Breast epithelium (tissue), 4 donors: ENCODE measurements at places on chromosomes 6 and 20. TPM values are rescaled to one million over a fixed set of nuclear protein-coding genes. Genes with fewer than 3 reads are reported as not detected.

The BCAS1 gene
- not detected for total RNA-seq

The DSE gene
- 133 TPM for total RNA-seq

The DEFB132 gene
- 0.33 TPM for total RNA-seq

DNA sequence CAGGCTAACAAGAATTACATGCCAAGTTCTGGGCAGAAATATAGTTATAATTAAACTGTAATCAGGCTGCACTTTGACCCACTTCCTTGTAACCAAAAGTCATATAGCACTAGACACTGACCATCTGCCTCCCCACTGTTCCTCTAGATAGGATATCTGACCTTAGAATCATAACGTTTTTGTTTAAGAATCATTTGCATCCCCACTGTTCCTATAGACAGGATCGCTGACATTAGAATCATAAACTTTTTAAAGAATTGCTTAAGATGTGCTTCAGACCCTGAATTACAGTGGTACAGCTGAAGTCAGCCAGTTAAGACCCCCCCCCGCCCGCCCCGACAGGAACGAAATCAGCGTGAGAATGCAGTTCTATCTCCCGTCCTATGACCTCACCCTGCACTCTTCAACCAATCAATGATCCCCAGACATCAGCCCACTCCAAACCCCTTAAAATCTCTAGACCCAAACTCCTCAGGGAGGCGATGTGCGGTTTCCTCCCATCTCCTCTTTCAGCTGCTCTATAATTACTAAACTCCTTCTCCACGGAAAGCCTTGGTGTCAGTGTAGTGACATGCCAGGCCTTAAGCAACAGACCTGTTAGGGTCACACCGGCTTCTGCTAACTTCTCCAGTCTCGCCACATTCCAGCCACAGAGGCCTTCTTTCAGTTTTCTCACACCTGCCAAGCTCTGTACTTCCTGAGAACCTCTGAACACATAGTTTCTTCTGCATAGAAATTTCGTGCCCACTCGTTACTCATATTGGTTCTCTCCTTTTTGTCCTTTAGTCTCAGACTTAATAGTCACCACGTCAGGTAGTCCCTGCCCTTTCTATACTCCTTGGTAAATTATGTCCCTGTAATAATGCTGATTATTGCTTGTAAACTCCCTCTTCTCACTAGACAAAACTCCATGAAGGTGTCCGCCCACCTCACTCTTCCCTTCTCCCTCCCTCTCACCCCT, 93.5 kb downstream of the DTNBP1 start:
- no peak for DNase-seq

DNA sequence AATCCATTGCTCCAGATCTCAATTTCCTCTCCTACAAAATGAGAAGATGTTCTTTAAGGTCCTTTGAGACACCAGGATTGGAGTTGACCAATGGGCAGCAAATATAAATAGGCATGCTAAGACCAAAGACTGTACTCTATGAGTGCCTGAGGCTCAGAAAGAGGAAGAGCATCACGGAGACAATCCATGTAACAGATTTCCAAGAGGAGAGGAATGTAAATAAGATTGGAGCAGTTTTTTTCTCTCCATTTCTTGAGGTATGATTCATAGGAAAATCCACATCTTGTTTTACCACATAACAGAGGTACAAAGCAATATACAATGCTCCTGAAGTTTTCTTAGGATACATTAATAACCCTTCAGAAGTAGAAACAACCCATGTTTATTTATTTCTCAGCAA, 109.8 kb downstream of the UBE3D start:
- DNase-seq, result no peak

GRCh38 chr6:6556738-6557503, 31.6 kb upstream of the LY86 start:
- DNase-seq, result no peak

GRCh38 chr6:117504478-117505144, 22.1 kb downstream of the DCBLD1 start:
- no peak for DNase-seq
